ENCODE measurements at places on chromosomes 2 and 18.

GRCh38 chr18:22424565-22424963 is 6.8 kb upstream of the CTAGE1 start:
- no peak for DNase-seq

- DNase-seq: no peak
Observed at GRCh38 chr2:176280156-176280555, 10.9 kb downstream of the MTX2 start.

DNA sequence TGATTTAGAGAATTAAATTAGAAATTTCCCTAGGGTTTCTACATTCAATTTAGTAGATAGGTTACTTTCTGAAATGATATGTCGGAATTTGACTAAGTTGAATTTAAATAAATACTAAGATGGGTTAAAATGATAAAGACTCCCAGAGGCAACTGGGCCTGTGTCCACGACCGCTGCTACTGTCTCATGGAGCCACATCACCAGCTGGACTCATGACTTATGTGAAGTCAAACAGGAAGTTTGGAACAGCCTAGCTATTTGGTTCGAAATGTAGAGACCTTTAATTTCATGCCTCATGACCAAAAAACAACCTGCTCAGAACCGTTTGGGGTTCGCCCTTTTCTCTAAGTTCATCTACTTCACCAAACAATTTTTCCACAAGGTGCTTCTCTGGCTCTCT is 22.2 kb downstream of the GRHL1 start:
- DNase-seq: no peak

DNA sequence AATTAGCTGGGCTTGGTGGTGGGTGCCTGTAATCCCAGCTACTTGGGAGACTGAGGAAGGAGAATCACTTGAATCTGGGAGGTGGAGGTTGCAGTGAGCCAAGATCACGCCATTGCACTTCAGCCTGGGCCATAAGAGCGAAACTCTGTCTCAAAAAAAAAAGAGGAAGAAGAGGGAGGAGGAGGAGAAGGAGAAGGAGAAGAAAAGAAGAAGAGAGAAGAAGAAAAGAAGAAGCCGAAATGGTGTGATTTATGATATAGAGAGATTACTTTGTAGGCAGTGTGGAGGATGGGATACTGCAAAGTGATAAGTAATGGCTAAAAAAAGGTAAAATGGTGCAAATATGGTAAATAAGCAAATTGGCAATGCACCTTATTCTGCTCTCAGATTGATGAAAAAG is 25.1 kb downstream of the THNSL2 start:
- DNase-seq: no peak

- DNase-seq: no peak
Observed at GRCh38 chr2:178863856-178864620, 56.8 kb upstream of the TTN start.

DNA sequence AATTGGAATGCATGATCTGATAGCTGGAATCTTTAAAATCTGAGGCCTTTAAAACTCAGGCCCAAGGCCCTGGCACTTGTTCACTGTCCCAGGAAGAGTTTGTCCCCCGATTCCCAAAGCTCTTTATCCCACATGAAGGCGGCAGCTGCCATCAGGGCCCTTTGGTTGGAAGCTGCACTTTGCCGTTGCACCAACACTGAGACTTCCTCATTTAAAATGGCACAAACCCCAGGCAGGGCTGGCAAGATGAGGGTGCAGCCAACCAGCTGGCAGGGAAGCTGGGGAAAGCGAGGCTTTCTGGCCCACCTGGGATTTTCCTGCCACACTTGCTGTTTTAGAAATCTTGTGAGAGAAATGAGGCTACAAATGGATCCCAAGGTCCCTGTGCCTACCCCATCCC is 6.3 kb downstream of the FLACC1 start:
- no peak for DNase-seq

GRCh38 chr2:75277111-75277510 is 77.8 kb upstream of the TACR1 start:
- DNase-seq: no peak

- DNase-seq: no peak
Observed at GRCh38 chr2:155651851-155652250, 680.7 kb downstream of the NR4A2 start.

DNA sequence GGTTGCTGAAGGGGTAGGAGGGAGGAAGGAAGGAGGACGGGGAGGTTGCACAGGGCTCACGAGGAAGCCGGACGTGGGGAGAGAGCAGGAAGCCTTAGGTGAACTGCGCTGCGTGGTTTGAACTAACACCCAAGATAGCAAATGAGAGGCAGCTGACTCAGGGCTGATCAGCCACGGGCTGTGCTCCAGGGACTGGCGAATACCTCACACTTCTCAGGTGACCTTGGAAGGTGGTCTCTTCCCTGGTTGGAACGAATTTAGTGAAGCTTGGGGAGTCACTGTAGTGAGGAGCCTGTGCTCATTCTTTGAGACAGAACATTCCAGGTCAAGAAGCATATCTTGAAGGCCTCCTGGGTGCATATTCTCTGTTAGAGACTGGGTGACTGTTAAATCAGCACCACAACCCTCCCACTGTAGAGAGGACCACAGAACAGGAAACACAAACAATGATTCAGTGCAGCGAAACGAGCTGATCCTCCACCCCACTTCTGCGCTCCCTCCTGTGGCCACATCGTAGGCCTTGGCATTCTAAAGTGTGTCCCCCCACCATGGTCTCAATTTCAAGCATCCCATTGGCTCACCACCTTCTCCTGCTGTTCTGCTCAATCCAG is 33.8 kb downstream of the TOGARAM2 start:
- no peak for DNase-seq

- DNase-seq: no peak
Observed at GRCh38 chr2:88568179-88568578, 59.1 kb downstream of the EIF2AK3 start.

- DNase-seq: no peak
Observed at GRCh38 chr2:218089259-218089658, 20.2 kb downstream of the RUFY4 start.

- DNase-seq: no peak
Observed at GRCh38 chr18:5302606-5303005, 7.1 kb upstream of the ZBTB14 start.

DNA sequence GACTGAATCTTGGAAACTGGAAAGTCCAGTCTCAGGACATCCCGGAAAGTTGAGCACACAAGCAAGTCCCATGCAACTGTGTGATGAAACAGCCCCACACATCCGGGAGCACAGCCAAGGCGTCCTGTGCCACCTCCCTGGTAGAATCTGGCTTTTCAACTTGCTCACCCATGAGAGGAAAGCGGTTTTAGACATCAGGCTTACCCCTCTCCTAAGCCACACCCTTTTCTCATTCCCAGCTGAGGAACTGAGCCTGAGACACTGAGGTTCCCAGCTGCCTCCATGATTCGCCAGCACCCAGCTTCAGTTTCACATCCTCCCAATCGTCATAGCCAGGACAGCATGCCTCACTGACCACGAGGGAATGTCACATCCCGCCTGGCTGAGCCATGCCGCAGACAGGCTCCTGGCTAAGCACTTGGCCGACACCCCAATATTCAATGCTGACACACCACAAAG is 60.3 kb downstream of the STEAP3 start:
- DNase-seq: peak; percentile 19

DNA sequence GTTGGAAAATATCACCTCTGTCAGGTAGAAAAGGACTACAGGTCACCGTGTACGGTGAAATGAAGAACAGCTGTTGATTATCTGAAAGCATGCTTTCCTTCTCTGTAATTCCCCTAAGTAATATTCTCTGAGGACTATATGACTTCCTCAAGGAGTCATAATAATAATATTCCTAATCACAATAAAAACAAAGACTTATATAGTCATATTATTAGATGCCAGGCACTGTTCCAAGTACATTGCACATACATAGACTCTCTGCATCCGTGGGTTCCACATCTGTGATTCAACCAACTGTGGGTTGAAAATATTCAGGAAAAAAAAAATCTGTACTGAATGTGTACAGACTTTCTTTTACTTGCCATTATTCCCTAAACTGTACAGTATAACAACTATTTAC is 512.4 kb upstream of the ID2 start:
- no peak for DNase-seq

GRCh38 chr2:114384441-114384840 is 58.0 kb upstream of the DPP10 start:
- no peak for DNase-seq

DNA sequence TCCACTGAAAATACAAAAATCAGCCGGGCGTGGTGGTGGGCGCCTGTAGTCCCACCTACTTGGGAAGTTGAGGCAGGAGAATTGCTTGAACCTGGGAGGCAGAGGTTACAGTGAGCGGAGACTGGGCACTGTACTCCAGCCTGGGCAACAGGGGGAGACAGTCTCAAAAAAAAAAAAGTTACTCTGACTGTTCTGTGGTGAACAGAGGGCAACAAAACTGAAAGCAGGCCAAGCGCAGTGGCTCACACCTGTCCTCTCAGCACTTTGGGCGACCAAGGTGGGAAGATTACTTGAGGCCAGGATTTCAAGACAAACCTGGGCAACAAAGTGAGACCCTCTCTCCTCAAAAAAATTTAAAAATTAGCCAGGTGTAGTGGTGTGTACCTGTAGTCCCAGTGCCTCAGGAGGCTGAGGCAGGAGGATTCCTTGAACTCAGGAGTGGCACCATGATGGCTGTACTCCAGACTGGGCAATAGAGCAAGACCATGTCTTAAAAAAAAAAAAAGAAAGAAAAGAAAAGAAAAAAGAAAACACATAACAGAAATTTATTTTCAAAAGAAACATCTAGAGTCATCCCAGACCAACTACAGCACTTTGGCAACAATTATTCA is 13.6 kb upstream of the RTN4 start:
- DNase-seq: no peak

DNA sequence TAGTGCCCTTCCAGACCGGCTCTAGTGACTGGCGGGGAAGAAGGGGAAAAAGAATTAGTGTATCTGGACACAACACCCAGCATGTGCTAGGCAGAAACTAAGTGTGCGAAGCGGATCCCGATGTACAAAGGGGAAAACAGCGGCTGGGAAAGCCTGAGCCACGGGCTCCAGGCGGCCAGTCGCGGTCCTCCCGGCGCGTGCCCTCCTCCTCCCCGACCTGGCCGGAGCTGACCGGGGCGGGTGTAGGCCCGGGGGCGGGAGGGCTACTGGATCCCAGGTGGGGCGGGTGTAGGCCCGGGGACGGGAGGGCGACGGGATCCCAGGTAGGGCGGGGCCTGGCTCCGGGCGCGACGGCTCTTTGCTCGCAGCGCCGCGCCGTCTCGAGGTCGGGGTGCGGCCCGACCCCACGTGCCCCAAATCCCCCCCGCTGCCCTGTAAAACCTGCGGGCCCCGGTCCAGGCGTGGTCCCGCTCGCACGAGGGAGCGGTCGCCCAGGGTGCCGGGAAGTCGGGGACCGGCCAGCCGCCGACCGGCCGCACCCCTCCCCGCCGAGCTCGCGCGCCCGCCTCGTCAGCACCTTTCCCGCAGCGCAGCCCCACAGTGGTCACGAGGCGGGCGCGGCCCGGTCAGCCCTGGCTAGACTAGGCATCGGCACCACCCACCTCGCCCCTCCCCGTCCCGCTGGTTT is 48.8 kb downstream of the C2orf42 start:
- DNase-seq: no peak

- no peak for DNase-seq
Observed at GRCh38 chr2:172736424-172737174, 954 bp downstream of the RAPGEF4 start.

DNA sequence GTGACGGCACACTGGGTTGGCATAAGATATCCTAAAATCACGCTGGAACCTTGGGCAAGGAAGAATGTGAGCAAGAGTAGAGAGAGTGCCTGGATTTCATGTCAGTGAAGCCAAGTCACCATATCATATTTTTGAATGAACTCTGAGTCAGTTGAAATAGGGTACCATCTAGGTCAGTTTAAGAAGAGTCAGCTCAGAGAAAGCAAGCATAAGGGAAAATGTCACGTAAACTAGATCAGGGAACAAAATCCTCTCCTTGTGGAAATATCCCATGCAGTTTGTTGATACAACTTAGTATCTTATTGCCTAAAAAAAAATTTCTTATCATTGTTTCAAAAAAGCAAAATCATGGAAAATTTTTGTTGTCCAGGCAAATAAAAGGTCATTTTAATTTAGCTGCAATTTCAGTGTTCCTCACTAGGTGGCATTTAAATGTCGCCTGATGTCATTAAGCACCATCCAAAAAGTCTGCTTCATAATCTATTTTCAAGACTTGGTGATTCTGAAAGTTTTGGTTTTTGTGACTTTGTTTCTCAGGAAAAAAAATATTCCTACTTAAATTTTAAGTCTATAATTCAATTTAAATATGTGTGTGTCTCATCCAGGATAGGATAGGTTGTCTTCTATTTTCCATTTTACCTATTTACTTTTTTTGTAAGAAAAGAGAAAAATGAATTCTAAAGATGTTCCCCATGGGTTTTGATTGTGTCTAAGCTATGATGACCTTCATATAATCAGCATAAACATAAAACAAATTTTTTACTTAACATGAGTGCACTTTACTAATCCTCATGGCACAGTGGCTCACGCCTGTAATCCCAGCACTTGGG is 19.6 kb downstream of the RSAD2 start:
- peak; percentile 39 for DNase-seq

- DNase-seq: peak; percentile 14
Observed at GRCh38 chr2:175567435-175568061, 386.0 kb upstream of the ATP5MC3 start.

DNA sequence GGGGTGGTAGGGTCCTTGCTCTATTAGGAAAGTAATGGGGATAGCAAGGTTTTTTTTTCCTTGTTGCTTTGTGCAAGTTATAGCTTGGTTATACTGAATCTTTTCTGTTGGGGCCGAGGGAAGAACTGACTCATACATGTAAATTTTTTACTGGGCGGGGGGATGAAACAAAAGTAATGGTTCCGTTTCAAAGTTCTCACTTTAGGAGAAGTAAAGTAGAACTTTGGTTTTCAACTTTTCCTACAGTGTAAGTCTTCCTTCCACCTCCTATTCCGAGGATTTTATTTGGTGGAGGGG is 1.1 kb downstream of the AFTPH start:
- no peak for DNase-seq

GRCh38 chr2:171149986-171150693 is 10.6 kb downstream of the TLK1 start:
- DNase-seq: no peak

DNA sequence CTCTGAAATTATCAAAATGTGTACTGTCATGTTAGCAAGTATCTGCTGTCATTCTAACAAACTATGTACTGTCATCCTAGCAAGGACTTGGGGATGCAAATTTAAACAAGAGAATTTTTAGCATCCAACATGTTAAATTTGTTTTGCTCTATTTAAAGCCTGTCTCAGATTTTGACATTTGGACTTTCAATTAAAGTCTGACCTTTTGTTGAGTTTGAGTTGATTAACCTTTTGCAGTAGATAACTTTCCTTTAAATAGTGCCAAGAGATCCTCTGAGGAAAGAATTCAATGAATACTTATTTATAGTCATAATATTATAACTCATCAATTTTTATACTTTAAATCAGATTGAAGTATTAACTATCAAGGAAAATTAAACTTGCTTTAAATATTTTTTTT is 80.2 kb downstream of the TDRD15 start:
- DNase-seq: no peak

DNA sequence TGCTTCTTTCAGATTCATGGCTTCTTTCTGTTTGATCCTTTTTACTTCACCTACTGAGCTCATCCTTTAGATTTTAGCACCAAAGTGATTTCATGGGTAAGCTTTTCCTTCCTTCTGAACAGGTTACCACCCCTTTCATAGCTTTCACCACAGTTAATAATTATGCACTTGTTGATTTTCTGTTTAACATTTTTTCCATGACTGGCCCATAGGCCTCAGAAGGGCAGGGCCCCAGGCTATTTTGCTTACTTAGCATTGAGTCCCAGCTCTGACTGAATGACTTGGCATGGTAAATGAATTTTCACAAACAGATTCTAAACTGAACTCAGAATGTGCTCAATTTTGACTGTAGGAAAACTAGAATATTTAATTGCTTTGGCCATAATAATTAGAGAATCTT is 177.0 kb downstream of the GCA start:
- no peak for DNase-seq
